Activated T-helper 2 cell treated with anti-CD3 and anti-CD28 coated beads, Interferon-gamma antibody, Interleukin-2, Interleukin-4, amounts not matched to agents 10 μg/mL and 5 μg/mL and 100 μg/mL, durations not matched to agents 14 hours and 24 hours and 36 hours (primary cell): ENCODE measurements at places on chromosomes 7 and 10. TPM values are rescaled to one million over a fixed set of nuclear protein-coding genes. Genes with fewer than 3 reads are reported as not detected.

The RBM20 gene
- 0.02 TPM in 1 of 2 replicates, not detected in the other for total RNA-seq

The CYP2C18 gene
- total RNA-seq, result 0.57 and 0.64 TPM in 2 replicates

The CDNF gene
- 0.39 and 0.67 TPM in 2 replicates for total RNA-seq

The PODXL gene
- total RNA-seq, result 0.68 and 0.76 TPM in 2 replicates

The PON3 gene
- 0.14 and 0.30 TPM in 2 replicates for total RNA-seq

DNA sequence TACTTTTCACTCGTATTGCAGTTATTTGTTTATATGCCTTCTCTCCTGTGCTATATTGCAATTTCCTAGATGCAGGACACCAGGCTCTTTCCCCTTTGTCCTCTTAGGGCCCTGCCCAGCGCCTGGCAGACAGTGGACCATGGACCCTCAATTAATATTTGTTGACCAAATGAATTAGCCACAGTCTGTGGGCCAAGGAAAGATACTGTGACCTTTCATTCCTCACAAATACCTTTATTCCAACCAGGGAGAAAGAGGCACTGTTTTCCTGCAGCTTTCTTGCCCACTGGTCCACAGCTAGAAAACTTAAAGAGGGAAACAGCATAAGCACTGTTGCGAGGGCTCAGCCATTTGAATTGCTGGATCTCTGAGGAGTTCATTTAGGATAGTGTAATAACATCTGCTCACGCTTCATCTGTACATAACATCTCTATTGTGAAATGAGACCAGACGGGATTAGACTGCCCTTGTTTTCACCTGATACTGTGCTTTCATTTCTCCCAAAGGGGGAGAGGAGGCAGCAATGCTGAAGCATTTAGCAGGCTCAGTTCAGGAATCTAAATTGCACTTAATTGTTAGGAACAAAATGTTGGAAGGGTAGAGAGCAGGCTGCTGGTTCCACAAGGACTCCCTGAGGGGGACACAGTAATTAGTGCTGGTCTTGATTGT, 46.7 kb downstream of the TNS3 start:
- DNase-seq, result no peak

DNA sequence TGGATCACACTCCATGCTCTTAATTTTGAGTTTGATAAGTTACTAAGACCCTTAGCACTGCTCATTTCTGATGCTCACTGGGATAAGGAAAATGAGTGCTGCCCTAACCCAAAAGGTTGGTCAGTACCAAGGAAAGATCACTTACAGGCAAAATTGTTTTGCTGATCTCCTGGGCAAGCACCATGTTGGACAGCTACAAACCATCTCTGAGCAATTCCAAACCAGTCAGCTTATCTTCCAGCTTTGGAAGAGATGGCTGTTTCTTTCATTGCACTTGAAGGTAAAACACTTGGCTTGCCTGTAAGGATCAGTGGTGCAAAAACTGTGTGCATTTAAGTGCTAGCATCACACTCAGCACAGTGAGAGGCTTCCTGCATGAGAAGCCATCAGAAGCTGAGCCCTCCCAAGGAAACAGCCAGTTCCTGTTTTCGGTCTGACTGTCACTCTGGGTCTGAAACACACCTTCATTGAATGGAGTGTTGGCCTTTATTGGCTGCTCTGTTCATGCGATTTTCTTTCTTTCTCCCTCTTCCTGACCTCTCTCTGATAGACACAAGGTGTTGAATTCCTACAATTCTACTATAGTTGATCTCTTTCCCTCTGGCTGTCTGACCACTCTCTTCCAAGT, 126.4 kb upstream of the GHITM start:
- no peak for DNase-seq

The SUN3 gene
- total RNA-seq, result not detected in 2 replicates

The CFAP43 gene
- 0.07 TPM in 1 of 2 replicates, not detected in the other for total RNA-seq

DNA sequence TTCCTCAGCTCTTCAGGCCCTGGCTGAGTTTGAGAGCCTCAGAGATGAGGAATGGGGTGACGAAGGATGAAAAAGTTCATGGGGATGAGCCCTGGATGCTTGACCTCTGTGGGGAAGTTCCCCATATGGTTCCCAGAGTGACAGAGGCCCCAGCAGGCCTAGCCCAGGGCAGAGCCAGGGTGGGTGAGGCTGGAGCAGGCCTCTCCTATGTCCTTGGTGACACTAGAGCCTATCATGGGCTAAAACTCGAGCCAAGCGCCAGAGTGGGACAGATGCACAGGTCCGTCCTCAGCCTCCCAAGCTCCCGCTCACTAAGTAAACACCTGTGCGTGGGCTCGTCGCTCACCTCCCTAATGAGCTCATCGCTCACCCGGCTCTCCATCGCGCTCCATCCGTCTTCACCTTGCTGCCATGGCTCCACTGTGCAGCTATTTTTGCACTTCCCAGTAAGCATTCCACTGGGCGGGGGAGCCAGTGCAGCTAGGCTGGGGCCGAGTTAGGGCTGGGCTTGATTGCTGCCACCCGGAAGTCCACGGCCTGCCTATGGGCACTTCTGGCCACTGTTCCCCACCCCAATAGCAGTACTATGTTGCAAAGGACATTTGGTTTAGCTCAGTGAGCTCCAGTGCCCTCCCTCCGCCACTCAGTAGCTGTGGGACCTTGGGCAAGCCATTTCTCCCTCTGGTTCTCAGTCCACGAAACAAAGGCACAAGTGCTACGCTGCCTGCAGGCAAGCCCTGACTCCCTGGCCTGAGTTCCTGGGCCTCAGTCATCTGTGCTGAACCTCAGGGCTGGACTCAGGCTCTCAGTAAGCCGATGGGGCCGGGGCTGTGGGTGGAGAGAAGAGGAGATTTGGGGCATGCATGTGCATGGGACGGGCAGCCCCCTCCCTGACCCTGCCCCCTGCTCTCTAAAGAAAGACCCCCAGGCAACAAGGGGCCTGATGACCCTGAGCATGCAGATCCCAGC, 117.3 kb upstream of the PCBD1 start:
- DNase-seq, result no peak

- DNase-seq, result no peak
Observed at GRCh38 chr7:156523447-156524048, 117.0 kb upstream of the RNF32 start.

The SLC18A3 gene
- 0.18 and 0.32 TPM in 2 replicates for total RNA-seq

- no peak for DNase-seq
Observed at GRCh38 chr7:129707910-129708499, 96.5 kb downstream of the NRF1 start.

- no peak for DNase-seq
Observed at GRCh38 chr7:24463474-24463873, 109.8 kb upstream of the PALS2 start.

DNA sequence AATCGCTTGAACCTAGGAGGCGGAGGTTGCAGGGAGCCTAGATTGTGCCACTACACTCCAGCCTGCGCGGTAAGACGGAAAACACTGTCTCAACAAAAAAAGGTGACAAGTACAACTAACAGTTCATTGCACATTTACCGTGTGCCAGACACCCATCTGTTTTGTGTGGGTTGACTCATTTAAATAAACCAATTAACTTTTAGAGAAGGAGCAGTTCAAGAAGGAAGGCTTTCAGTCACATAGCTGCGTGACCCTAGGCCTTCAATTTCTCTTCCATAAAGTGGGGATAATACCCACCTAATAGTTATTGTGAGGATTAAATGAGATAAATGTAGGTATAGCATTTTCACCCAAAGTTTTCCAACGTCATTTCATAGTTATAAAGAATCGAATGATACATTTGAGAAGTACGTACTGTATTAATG, 52.3 kb upstream of the KDM7A start:
- DNase-seq, result no peak

The ZCWPW1 gene
- 1.1 and 3.5 TPM in 2 replicates for total RNA-seq

DNA sequence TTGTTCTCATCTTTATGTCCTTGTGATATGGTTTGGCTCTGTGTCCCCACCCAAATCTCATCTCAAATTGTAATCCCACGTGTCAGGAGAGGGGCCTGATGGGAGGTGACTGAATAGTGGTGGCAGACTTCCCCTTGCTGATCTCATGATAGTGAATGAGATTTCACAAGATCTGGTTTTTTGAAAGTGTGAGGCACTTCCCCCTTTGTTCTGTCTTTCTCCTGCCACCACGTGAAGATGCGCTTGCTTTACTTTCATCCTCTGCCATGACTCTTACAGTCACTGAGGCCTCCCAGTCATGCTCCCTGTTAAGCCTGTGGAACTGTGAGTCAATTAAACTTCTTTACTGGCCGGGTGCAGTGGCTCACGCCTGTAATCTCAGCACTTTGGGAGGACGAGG, 161.0 kb downstream of the HERPUD2 start:
- DNase-seq, result no peak

- no peak for DNase-seq
Observed at GRCh38 chr7:96380111-96380512, 58.2 kb upstream of the SLC25A13 start.

DNA sequence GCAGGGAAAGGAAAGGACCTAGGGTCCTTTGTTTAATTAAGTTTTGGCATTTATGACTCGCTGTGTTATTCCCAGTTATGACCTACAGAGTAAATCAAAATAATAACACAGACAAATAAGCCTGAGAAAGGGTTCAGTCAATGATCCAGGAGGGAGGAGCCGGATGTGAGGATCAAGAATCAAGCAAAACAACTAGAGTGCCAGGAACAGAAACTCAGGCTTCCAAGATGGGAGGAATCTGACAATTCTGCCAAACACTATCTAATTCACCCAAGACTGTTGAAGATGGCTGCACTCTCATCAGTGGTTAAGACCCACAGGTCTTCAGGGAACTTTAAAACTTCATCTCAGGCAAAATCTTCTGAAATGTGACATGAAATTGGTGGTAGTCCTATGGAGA, 50.3 kb upstream of the PIP4K2A start:
- no peak for DNase-seq
